GM12891 (cell line): ENCODE measurements at places on chromosomes 4 and X.

DNA sequence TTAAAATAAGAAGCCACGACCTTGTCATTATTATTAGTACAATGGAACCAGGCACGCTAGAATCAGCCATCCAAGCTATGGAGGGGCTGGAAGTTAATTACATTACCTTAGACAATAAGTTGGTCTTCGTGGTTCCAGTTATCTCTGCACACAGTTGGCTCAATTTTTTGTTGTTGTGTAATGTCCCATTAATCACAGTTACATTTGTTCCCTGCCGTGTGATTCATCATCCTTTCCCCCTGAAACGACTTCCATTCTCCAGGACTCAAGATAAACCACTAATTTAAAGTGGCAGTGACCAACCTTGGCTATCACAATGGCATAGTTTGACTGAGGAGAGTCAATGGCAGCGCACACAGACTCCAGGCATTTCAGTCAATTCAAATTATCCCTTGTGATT lies 905.0 kb downstream of the RAB28 start:
- no peak for DNase-seq

DNA sequence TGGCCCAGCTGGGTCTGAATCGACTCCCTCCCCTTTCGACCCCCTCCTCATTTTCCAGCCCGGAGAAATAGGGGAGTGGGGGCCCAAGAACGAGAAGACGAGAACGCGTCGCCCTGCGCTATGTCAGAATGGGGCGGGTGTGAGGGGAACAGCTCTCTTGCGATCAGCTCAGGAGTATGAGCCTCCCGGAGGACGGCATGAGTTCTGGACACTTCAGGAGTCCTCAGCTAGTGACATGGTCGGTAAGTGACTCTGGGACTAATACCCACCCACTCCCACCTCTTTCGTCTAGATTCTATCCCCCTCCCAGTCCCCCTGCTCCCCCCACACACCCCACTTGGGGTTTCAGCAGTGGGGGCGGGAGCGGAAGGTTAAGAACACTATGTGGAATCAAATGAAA lies 944 bp downstream of the KLF8 start:
- DNase-seq, result no peak

- DNase-seq, result no peak
These were observed 29.7 kb upstream of the MORC4 start for GRCh38 chrX:107029752-107030151.

DNA sequence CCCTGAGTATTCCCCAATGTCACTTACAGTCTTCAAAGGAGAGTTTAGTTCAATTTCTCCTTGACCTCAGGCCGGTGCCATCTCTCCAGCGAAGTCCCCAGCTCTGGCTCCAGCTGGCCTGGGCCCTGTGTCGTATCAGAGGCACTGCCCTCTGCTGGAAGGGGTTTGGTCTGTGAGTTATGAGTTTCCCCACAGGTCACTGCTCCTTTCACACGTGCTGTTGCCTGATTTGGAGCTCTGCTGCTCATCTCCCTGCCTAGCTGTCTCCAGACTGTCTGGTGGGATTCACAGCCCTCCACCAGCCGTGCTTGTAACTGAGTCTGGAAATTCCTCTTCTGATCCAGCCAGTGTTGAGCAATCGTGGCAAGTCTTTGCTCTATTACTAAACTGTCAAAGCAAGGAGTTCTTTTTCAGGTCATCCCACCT lies at the start of gene RAP2C:
Gene RAP2C, minus strand, starts transcription at position 105 of the 426 bp plus-strand sequence. CDS start 2,179 bp downstream, outside the sequence.
- DNase-seq, result peak; percentile 14

DNA sequence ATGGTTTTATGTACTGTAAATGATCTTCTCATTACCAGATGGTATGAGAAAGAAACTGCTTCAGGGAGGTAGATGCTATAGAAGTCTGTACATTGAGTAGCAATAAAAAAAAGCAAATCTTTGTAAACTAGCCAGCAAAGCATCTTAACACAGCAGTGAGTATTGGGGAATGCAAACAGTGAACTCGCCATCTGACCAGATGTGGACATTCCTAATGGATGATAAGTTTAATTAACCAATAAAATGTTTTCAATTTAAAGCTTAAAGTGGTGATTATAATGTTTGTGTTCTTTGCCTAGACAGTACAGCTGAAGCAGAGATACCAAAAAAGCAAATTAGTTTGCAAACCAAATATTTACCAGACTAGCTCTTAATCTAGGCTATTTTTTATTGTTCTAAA lies 1144.2 kb downstream of the FAT4 start:
- no peak for DNase-seq

DNA sequence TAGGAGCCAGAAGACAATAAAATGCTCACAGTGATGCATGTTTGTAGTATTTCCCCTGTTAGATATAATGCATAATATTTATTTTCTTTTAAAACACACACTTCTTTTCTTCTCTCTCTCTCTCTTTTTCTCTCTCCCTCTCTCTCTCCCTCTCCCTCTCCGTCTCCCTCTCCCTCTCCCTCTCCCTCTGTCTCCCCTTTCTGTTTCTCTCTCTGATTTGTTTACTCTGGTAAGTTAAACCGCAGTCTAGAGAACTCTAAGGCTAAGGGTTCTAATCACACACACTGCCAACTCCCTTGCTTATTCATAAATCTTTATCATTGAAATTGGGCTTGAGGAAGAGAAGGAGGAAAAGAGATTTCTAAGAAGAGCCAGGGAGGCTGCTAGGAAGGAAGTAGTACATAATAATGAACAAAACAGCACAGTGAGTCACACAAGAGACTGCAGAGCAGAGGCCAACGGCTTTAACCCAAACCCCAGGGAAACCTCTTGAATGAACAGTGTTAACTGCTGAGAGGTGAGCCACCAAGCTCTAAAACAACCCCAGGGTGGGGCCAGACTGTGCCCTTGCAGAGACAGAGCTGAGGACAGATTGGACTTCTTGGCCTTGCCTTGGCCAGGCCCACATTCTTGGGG lies 9.1 kb upstream of the PHOX2B start:
- DNase-seq, result no peak

DNA sequence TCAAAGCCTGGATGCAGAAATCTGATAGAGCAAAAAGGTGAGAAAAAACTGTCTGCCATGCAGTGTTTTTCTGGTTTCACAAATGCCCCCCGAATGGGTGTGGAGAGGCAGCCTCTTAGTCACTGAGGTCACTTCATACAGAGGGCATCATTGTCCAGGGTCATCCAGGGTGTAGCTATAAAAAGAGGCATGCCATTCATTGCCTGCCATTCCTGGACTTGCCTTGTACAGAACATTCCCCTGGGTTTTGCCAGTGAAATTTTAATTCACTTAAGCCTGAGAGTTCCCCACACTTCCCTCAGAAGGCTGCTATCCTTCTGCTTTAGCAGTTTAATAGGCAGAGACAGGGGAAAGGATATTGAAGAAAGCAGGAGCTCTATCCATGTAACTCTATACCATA lies 230.3 kb downstream of the UNC5C start:
- DNase-seq, result no peak

DNA sequence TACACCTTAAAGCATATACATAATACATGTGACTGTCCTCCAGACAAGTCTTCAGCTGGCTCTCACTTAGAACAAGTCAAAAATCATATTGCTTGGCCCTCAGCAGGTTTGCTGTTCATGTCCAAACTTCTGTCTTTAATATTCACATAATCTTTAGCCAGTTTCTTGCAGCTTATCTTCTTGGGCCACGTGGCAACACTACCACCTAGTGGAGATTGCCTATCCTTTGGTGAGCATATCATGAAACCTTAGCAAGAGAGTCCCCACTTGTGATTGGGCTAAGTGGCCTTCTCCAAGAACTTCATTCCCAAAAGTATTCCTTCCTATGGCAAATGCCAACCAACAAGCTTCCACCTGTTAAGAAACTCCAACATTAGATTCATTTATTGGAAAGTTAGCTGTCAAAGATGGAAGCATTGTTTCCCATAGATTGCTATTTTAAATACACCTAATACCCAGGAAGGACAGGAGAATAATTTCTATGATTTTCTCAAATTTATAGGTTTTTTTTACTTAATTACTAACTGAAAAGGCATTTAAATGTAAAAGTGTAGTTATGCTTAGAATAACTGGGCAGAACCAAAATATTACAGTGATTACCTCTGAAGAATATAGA lies 231.9 kb upstream of the INTU start:
- peak; percentile 7 for DNase-seq

DNA sequence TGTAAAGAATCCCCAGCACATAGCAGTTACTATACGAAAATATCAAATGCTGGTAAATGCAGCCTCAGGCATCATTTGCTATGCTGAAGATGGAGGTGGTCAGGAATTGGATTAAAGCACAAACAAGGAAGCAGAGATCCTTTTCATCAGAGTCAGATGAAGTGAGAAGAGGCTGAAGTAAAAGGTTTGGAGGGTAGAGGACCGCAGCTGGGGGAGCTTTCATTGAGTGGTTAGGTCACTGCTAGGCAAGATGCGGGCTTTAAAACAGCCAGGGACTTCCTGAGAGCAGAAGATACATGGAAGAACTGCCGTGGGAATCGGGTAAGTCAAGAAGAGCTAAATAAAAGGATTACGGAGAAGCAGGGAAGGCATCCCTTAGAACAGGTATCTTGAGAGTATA lies 351.4 kb downstream of the UNC5C start:
- DNase-seq, result no peak

GRCh38 chr4:42519803-42520417 lies 122.6 kb downstream of the SHISA3 start:
- no peak for DNase-seq

DNA sequence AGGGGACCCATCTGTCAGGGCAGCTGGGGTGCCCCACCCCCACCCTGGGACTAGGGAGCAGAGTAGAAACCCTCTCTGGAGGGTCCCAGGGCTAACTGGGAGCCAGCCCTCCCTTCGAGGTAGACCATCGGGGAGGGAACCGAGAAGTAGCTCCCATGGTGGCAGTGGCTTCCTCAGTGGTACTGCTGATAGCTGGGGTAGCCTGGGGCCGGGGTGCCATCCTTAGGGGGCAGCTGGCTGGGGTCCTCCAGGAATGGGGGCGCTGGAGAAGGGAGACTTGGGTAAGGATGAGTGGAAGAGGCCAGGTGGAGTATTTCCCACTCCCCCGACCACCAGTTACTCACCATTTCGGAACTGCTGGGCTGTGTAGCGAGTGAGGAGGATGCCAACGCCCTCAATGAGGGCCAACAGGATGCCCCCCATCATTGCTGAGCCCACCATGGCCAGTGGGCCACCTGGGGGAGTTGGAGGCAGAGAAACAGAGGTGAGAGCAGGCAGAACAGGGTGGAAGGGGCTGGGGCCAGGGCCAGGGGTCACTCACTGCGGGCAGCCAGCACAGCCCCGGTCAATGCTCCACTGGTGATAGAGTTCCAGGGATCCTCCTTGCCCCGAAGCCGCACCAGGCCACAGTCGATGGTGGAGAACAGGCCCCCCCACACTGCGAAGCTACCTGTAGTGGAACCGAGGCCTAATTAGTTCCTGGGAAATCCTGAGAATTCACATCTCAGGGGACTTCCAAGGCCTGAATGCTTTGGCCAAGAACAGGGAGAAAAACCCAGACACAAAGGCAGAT lies 3.8 kb downstream of the TIMM17B start:
- no peak for DNase-seq

GRCh38 chrX:138018145-138018799 lies 452.3 kb downstream of the ZIC3 start:
- DNase-seq, result no peak

- DNase-seq, result no peak
These were observed 176.4 kb downstream of the ADGRA3 start for GRCh38 chr4:22339491-22339890.

DNA sequence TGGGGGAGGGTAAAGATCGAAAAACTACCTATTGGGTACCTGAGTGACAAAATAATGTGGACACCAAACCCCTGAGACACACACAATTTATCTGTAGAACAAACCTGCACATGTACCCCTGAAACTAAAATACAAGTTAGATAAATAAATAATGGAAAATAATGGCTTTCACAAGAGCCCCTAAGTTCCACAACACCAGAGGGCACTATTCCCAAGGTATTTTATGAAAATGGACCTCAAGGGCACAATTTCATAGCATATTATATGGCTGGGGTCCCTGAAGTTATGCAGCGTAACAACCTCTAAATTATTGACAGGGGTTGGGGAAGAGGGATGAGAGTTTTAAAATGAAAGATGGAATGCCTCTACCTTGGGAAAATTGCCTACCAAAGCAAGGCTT lies 81.3 kb upstream of the TMEM33 start:
- DNase-seq, result no peak

- no peak for DNase-seq
These were observed 28.0 kb downstream of the DMD start for GRCh38 chrX:33183361-33183760.

DNA sequence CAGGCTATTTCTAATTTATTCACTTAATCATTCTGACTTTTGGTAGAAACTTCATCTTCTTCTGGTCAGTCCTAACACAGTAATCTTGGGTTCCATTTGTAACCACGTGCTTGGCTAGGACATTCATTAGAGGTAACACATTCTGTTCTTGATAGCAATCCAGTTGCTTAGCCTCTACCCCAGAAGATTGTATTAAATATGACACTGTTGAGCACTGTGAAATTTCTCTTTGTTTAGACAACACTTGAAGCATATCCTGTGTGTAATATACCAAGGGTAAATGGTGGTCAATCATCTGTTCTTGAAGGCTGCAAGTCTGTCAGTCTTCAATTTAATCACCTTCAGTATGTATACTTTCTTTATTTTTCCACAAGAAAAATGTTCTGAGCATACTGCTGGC lies 523.0 kb downstream of the ANKRD50 start:
- DNase-seq, result no peak

DNA sequence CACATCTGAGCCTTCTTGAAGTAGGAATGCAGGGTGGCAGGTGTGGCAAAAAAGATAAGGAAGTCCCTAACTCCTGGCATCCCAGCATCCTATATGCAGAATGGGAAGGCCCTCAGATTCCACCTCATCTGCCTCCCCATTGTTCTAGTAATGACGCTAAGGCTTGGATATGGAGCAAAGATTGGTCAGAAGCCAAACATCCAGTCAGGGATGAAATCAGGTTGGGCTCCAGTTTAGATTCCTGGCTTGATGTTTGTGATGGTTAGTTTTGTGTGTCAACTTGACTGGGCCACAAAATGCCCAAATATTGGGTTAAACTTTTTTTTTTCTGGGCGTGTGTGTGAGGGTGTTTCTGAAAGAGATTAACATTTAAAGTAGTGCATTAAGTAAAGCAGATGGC lies 39.6 kb upstream of the MAGEA4 start:
- DNase-seq, result no peak

GRCh38 chrX:151970661-151971060 lies 3.8 kb downstream of the GABRE start:
- no peak for DNase-seq

GRCh38 chr4:48462363-48462762 lies 20.8 kb upstream of the SLC10A4 start:
- DNase-seq, result no peak

DNA sequence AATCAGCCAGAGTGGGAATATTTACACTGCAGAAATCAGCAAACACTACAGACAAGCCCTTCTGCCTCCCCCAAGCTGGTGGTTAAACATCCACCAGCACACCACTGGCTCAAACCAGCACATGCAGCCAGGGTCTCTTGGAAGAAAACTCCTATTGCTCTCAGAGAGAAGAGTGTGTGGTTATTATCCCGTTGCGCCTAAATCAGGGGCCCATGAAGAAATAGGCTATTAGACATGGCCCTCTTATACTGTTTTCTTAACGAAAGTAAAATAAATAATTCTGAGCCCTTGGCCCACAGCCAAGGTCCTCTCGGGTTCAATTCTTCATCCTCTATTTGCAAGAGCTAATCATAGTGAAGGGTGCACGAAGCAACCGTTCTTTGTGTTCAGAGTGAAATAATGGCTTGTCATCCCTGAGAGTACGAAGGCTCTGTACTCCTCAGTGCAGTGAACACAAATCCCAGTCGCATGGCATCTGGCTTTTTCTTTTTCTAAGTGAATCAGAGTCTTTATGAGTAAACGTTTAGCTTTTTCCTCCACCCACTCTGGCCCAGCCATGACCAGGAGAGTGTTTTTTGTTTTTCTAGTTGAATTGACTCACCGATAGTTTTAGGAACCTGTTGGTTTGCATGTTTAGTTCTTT lies 33.4 kb upstream of the RBM47 start:
- no peak for DNase-seq

GRCh38 chr4:34974313-34974680 lies 1270.0 kb downstream of the ARAP2 start:
- no peak for DNase-seq
